ENCODE measurements at places on chromosomes 2 and 18.

DNA sequence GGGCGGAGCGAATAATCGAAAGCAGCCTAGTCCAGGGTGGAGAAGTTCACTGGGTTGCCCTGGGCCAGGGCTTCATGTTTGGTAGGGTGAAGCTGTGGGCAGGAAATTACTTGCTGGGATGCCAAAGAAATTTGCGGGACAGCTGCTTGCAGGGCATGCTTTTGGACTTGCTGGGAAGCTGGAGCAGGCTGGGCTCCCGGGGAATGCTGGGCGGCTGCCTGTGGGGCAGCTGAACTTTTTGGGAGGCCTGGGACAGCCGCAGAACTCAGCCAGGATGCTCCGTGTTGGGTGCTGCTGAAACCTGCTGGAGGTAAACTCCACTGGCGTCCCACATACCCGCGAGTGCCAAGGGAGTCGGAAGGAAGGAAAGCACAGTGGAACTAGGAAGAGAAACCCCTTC, 31.9 kb downstream of the ASB1 start:
- no peak for DNase-seq

DNA sequence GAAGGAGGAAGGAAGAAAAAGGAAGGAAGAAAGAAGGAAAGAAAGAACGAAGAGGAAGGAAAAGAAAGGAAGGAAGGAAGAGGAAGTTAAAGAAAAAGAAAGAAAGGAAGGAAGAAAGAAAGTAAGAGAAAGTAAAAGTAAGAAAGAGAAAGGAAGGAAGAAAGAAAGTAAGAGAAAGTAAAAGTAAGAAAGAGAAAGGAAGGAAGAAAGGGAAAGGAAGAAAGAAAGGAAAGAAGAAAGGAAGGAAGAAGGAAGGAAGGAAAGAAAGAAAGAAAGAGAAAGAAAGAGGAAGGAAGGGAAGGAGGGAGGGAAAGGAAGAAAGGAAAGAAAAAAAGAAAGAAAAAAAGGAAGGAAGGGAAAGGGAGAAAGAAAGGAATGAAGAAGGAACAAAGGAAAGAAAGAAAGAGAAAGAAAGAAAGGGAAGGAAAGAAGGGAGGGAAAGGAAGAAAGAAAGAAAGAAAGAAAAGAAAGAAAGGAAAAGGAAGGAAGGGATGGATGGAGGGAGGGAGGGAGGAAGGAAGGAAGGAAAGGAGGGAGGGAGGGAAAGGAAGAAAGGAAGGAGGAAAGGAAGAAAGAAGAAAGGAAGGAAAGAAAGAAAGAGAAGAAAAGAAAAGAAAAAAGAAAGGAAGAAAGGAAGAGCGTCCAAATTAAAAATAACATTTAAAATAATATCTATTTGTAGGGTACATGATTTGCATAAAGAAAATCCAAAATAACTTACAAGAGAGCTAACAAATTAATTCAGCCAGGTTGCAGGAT, 827.9 kb downstream of the TSN start:
- no peak for DNase-seq

- no peak for DNase-seq
Observed at GRCh38 chr2:212330263-212330662, 208.3 kb downstream of the ERBB4 start.

DNA sequence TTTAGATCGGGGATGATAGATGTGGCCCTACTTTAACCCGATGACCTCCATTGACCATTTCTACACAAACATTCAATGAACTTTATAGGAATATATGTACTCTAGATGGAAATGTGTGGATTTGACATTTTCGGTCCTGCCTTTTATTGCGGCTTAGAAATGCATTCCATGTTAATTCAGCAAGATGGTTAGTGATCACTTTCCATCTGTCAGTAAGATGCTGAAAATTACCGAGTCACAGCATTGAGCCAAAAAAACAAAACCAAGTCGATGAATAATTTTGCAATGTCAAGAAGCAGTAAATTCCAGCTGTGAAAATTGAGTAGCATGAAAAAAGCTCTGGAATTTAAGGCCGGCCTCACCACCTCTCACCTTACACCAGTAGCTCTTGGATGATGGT, 1642.6 kb upstream of the NXPH2 start:
- DNase-seq, result no peak

DNA sequence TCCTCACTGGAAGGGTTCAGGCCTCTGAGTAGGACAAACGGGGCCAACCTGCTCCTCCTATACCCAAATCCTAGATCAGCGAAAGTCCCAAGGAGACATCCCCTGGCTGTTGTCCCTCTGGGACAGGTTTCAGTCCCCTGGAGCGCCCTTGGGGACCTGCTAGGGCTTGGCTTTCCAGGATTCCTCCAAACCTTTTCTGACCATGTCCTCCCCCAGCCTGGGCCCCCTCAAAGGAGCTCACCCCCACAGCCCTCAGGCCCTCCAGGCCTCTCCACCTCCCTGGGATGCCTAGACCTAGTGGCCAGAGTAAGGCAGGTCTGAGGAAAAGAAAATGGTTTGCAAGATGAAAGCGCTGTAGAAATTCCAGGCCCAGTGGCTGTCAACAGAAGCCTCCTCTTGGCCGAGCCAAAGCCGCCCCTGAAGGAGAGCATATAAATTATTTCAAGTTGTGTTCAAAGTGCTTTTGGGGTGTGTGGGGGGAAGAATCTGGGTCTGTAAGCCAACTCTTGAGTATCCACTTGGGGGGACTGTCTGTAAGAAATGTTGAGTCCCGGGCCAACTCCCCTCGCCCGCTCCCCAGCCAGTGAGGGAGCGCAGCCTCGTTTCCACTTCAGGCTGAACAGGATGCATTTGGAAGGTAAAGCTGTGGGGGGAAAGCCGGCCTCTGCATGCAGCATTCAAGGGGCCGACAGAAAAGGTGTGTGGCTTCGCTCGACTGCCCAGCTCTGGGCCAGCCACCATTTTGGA, 158.6 kb downstream of the DYSF start:
- DNase-seq, result peak; percentile 6

- DNase-seq, result no peak
Observed at GRCh38 chr2:237723602-237724001, 75.0 kb upstream of the RBM44 start.

DNA sequence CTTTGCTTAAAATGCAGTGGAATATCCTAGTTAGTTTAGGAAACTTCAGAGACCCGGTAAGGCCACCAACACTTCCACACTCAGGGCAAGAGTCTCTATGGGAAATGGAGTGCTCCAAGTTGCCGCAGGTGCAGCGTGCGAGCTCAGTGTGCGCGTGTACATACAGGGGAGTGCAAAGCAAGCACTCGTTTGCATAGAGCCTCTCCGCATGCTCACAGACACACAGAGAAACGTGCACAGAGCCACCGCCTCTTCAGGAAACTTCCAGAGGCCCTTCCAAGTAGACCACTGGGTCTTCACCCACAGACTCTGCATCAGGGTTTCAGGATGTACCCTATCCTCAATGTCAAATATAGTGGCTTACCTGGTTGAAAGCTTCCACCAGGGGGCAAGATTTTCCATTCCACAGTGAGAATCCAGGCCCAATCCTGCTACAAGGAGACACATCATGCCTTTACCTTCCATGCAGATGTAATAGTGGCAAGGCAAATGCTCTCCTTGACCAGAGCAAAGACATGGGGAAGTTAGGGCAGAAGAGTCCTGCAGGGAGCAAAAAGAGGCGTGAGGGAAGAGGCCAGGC, 513.0 kb upstream of the MYT1L start:
- no peak for DNase-seq

DNA sequence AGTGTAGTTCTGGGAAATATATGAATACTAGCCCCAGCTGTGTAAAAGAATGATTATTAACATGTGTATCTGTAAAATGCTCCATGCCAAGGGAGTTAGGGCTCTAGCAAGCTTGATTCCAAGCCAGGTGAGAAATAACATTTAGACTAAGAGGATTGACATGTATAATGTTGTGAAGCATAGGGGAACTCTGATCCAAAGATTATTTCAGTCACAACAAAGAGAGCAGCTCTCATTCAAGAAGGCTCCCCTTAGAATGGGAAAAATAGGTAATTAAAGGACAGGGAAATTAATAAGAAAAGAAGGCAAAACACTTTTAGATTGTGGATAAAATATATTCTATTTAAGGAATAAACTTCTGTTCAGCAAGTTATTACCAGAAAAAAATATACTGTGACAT, 347.3 kb upstream of the CDH7 start:
- DNase-seq, result no peak

DNA sequence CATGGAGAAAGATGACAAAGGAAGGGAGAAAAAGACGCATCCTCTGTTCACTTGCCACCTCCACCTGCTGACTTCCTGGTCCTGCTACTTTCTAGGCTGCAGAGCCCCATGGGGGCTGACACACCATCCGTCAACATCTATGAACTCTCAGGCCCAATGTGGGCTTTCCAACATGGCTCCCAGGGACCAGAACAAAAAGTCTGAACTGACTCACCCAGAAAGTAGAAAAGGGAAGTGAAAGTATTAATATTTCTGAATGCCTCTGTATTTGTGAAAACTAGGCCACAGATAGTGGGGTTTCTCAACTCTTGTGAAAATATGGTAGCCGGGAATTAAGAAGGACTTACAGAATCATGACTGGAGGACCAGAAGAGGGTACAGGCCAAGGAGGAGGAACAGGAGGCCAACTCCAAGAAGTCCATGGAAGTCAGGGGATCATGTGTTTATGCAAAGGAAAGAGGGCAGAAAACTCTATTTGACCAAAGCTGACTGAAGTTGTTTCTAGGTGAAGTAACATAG, 123.1 kb upstream of the CAB39 start:
- DNase-seq, result peak; percentile 55

GRCh38 chr2:21265752-21266151, 142.0 kb downstream of the TDRD15 start:
- no peak for DNase-seq

DNA sequence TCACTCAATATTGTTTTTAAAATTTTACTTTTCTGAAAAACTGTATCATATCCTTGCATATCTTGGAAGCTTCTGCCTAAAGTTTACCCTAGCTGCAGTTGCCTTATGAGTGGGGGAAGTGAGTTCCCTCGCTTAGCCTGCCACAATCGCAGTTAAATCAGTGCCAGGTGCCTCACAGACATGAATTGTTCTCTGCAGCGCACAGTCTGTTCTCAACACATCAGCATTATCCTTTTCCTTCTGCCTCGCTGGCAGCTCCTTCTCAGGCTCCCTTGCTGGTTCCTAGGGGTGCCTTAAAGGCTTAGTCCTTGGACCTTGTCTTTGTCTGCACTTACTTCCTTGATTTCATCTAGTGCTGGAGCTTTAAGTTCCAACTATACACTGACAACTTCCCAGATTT, 132.8 kb downstream of the TTC27 start:
- no peak for DNase-seq

- no peak for DNase-seq
Observed at GRCh38 chr2:3959372-3959771, 256.0 kb downstream of the DCDC2C start.

GRCh38 chr2:96625571-96626552, 12.2 kb downstream of the KANSL3 start:
- DNase-seq, result no peak

GRCh38 chr2:85390941-85391669, 19.1 kb downstream of the CAPG start:
- DNase-seq, result peak; percentile 51

- no peak for DNase-seq
Observed at GRCh38 chr18:59870623-59871130, 29.1 kb upstream of the PMAIP1 start.

- DNase-seq, result no peak
Observed at GRCh38 chr2:205748639-205749038, 66.3 kb downstream of the NRP2 start.

- DNase-seq, result no peak
Observed at GRCh38 chr18:78247615-78248289, 731.9 kb upstream of the SALL3 start.

DNA sequence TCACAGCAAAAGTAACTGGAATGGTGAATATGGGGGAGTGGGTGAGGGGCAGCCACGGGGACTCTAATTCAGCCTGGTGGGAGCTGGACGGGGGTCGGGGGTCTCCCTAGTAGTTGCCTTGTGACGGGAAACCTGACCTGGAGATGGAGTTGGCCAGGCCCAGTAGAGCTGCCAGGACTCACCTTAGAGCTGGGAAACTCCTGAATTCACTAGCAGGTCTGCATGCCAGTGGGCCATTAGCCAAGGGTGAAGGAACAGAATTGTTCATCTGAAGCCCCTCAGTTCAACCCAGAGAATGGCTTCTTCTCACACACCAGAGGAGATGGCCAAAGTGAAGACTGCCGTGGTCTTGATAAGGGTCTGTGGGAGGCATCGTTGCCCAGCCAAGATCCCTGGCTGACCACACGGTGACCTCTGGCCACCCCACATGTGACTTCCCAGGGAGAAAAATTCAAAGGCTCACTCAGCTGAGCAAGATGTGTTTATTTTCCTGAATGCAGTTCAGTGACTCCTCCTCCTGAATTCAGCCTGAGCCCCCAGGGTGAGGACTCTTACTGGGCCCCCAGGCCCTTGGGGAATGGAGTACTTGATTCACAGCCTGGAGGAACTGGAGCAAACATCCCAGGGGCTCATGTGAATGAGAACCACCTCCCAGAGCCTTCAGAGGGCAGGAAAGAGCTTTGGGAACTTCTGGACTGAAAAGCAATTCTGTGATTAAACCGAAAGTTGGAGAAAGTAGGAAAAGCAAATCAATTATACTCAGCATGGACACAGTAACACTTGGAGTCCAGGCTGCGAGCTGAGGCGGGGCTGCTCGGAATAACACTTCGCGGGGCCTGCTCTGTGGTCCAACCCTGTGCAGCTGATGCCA, 25.2 kb downstream of the MOCOS start:
- no peak for DNase-seq

DNA sequence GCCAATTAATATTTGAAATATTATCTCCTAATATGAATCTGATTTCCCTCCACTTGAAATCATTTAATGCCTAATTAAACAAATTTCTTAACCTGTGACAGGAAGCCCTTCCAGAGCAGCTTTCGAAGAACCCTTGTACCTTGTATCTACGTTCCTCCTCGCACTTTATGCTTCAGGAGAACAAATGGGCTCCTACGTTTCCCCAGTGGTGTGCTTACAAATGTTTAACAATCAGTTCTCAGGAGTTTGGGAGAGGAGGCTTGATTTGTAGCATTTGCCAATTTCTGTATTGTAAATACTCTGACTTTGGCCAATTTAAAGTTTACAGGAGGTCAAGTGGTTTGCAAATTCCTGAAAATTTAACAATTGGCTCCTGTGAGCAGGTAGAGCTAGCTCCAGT, 327.8 kb downstream of the THSD7B start:
- no peak for DNase-seq

DNA sequence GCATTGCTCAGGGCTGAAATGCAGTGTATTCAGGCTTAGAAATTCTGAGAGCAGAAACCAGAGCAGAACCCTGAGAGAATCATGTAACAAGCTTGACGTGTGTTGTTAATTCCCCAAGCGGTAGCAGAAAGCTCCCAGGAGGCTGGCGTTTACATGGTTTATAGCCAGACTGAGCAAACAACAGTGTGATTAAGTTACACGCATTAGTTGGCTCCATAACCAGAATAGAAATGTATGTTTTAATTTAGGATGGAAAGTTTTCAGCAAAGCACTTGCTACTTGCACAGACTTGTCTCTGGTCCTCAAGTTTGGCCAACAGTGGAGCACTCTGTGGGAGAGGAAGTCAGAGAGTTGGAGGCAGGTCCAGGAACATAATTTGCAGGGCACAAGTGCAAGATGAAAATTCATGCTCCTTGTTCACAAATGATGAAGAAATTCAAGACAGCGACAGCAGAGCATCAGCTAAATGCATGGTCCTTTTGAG, 69.3 kb downstream of the MAPK4 start:
- no peak for DNase-seq

GRCh38 chr2:7517088-7517487, 599.9 kb downstream of the RNF144A start:
- DNase-seq, result no peak

Measured in GM12892 (cell line).